Right lung (tissue), 10 donors: ENCODE measurements at places on chromosomes 7 and 10. TPM values are rescaled to one million over a fixed set of nuclear protein-coding genes. Genes with fewer than 3 reads are reported as not detected.

GRCh38 chr10:49351669-49352068, 44.2 kb downstream of the DRGX start:
- DNase-seq = no peak

GRCh38 chr10:17547060-17547459, 70.1 kb downstream of the HACD1 start:
- DNase-seq = no peak

GRCh38 chr10:7329219-7329618, 81.6 kb downstream of the SFMBT2 start:
- DNase-seq = no peak

DNA sequence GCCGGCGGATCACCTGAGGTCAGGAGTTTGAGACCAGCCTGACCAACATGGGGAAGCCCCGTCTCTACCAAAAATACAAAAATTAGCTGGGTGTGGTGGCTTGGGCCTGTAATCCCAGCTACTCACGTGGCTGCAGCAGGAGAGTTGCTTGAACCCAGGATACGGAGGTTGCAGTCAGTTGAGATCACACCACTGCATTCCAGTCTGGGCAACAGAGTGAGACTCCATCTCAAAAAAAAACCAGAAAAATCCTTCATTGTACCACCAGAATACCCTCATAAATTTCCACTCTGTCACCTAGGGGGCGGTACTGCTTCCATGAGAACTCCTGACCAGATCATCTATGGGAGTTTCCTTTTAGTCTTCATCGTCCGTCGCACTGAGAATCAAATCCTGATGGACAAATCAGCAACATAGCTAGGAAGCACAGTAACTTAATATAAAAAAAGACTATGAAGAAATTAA, 225.8 kb upstream of the KLF14 start:
- no peak for DNase-seq

- DNase-seq = no peak
Measured at GRCh38 chr10:13247784-13248183, 13.6 kb upstream of the UCMA start.

The PRSS1 gene
- not detected for polyA plus RNA-seq

DNA sequence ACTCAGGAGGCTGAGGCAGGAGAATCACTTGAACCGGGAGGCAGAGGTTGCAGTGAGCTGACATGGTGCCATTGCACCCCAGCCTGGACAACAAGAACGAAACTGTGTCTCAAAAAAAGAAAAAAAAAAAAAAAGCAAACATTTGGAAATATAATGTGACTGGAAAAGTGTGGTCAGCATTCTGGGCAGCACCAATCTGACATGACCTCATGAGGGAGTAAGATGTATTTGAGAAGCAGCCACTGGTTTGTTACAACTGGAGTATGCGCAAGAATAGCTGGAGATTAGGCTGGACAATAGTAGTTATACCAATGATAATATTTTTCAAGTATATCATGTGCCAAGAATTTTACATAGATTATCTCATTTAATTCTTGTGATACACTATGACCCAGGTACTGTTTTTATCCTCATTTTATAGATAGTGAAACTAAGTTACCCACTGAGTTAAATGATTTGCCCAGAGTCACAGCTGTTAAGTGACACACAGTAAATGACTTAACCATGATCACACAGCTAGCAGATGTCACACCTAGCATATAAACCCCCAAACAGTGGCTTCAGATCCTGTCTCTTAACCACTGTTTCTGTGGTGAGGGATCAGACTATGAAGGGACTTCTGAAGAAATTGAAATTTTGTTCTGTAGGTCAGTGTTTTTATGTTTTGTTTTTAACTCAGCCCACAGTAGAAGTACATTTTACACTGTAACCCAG, 11.1 kb downstream of the MCU start:
- no peak for DNase-seq

- DNase-seq = peak; percentile 51
Measured at GRCh38 chr10:77889277-77889903, 37.2 kb downstream of the DLG5 start.

DNA sequence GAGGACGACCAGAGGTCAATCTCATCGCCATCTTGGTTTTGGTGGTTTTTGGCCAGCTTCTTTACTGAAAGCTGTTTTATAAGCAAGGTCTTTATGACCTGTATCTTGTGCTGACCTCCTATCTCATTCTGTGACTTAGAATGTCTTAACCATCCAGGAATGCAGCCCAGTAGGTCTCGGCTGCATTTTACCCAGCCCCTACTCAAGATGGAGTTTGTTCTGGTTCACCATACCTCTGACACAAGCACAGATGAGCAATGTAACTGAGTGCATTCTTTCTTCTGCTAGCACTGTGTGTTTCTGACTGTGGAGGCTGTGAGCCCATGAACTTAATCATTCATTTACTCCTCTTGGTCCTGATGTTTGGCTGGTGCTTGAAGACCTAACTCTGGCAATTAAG, 794.5 kb upstream of the CELF2 start:
- no peak for DNase-seq

DNA sequence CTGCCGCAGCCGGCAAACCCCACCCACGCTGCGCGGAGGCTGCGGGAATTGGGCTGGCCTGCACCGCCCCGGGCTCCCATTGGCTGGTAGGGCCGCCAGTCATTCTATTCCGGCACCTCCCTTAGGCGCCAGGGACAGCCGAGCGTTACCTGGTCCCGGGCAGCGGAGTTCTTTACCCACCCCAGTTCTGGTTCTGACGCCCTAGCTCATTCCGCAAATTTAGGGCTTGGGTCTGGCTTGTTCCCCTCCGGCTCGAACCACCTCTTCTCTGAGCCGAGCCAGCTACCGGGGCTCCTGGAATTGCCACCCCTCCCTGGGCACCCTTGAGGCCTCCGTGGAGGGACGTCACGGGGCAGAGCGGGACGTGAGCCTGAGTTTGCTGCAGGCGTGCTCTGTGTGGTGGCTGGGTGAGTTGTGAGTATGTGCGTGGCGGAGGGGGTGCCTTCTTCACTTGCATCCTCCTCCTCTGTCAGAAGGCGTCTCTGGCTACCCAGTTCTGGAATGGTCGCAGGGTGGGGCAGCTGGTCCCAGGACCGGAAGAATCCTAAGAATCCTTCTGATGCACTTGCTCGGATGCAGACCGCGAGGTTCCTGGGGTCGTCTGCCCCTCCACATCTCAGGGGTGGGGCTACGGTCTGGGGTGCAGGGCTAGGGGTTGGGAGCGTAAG, at the start of the genes PDZD7 and SFXN3:
Gene PDZD7 (minus strand): TSS at position 2 of the 668 bp plus-strand sequence. CDS start 910 bp downstream, outside the sequence.
Gene SFXN3 (plus strand): TSS at position 107 of the 668 bp plus-strand sequence. CDS start 3,461 bp downstream, outside the sequence.
- peak; percentile 85 for DNase-seq

The PNLIP gene
- polyA plus RNA-seq = not detected

The CDNF gene
- polyA plus RNA-seq = 3.4 TPM

The LRRTM3 gene
- polyA plus RNA-seq = 3.9 TPM

GRCh38 chr10:129945064-129945463, 19.0 kb downstream of the EBF3 start:
- no peak for DNase-seq

DNA sequence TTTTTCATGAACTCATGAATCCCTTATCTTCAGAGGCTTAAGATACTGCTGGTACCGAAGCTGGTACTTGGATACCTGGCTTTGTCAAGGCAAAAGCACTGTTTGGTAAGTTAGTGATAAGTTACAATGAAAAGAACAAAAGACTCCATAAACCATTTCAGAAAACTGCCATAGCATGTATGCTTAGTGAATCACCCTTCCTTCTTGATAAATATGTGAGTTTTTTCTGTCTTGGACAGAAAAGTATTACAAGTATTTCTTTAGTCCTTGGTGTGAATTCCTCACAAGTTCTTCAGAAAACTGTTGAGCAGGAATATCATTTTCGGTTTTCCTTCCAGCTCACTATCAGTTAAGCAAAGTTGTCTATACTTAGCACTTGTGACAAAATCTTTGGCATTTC, 25.6 kb downstream of the PUS7 start:
- DNase-seq = no peak

DNA sequence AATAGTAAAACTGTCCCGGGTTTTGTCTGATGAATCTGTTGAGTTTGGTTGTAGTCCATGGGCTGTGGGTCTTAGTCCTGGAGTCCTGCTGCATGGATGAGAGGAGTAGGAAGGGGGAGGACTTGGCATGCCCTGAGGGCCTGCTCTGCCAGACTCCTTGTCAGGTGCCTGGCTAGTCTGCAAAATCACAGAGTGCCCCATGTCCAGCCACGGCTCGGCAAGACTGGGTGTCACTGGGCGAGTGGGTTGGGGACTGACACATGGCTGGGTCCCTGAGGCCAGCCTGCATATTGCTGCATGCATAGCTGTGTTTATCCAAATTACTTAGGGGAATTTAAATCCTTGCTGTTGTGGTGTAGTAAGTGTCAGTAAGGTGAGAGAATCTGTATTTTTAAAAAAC, 9.7 kb downstream of the MINDY4 start:
- no peak for DNase-seq

GRCh38 chr7:101154693-101155102, 422 bp downstream of the AP1S1 start:
- DNase-seq = no peak

The RFC2 gene
- polyA plus RNA-seq = 36.5 TPM

DNA sequence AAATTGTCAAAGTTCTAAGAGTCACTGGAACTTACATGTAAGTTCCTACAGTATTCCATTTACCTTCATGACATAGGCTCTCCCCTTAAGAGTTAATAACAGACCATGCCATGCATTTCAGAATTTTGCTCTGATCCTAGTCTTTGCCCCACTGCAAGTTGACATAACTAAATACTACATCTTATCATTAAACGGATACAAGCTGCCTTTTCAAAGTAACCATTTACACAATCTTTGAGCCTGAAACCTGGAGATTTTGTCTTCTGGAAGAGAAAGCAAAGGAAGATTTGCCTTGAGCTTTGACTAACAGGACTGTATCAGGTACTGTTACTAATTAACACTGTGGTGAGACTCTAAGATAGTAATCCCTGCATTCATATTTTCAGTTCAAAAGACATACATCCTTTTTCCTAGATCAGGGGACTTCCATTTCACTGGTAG, 9.3 kb upstream of the AKR1D1 start:
- no peak for DNase-seq

GRCh38 chr7:369476-370258, 79.7 kb downstream of the FOXL3 start:
- no peak for DNase-seq
